ENCODE measurements at places on chromosomes 16 and 17.

DNA sequence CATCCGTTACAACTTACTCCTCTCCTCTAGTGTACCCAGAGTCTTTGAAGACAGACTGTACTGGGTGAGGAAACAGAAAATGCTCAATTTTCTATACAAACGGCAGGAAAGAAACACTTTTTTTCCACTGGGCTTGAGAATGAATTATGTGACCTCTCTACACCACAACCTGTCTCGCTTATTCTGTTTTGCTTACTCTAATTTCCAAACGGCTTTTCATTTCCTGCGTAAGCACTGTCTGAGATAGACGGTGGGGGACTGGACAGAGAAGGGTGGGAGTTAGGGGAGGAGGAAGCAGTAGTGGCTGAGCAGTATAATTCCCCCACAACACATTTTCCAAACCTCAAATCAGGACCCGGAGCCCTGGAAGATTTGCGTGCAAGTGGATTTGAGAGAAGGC, 191.4 kb upstream of the SDK2 start:
- DNase-seq: no peak

DNA sequence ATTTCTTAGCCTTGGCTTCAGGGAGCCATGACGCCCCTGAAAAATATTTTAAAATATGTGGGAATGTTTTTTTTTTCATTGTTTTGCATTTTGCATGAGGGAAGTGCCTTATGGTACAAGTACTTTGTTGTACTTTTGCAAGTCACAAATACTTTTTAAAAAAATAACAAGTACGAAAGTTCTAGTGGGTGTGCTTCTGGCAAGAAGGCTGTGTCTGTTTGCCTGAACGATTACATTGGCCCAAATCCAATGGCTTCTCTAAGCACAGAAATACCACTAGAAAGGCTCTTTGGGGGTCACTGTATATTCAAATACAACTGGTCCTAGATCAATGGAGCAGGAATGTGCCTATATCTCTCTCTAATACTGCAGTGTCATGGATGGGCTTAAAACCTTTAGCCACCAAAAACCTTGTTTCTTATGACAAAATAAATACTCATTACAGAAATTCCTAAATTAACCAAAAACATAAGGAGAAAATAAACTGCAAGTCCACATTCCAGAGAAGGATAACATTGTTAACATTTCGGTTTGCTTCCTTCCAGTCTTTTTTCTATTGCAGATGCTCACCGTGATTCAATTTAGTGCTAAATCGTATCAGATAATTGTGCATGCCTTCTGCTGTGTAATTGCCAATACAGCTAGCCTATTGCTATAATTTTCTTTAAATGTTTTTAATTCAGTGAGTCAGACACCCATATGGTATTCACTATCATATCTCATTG, 97.4 kb downstream of the VAT1L start:
- no peak for DNase-seq

DNA sequence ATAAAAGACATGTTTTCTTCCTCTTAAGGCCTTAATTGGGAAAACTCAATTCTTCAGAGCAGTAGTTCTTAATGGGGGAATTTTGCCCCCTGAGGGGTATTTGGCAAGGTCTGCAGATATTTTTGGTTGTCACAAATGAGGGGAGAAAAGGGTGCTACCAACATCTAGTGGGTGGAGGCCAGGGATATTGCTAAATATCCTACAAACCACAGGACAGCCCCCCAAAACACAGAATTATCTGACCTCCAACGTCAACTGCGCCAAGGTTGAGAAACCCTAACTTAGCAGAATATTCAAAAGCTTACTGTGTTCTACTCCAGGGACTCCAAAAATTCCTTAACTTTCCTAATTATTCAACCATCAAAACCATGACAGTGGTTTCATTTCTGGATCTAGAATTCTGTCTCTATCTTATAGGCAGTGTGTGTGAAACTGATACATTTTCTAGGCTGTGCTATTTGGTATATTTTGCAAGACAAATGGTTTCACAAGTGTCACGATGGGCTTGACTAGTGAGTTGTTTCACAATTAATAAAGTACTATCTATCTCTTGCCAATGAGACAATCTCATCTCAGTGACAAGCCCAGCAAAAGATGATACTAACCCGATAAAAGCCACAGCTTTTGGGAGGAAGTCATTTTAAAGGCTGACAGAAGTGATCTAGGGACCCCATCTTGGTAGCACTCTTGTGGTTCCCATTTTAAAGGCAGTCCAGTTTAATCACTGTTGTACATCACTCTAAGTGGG, 14.7 kb downstream of the TXNDC11 start:
- no peak for DNase-seq

- DNase-seq: no peak
Observed at GRCh38 chr16:66569131-66569530, 2.9 kb downstream of the CMTM1 start.

GRCh38 chr16:74865922-74866598, 91.4 kb upstream of the FA2H start:
- DNase-seq: no peak

GRCh38 chr16:2799205-2799858, 1.1 kb downstream of the PRSS41 start:
- no peak for DNase-seq

DNA sequence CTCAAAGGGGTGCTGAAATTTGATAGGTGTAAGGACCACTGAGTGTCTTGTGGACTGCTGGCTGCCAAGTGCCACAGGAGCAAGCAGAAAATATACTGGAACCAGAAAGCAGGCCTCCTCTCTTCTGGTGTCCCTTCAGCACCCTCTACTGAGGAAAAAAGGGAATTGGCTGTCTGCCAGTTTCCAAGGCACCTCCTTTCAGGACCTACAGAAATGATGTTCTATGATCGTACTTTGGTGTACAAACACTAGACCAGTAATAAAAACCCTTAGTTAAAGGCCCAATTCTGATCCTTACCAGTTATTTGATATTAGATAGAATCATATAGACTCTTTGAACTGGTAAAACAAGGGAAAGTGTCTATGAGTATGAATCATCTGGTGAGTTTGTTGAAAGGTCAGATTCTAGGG, 35.8 kb upstream of the BCAS3 start:
- peak; percentile 48 for DNase-seq

DNA sequence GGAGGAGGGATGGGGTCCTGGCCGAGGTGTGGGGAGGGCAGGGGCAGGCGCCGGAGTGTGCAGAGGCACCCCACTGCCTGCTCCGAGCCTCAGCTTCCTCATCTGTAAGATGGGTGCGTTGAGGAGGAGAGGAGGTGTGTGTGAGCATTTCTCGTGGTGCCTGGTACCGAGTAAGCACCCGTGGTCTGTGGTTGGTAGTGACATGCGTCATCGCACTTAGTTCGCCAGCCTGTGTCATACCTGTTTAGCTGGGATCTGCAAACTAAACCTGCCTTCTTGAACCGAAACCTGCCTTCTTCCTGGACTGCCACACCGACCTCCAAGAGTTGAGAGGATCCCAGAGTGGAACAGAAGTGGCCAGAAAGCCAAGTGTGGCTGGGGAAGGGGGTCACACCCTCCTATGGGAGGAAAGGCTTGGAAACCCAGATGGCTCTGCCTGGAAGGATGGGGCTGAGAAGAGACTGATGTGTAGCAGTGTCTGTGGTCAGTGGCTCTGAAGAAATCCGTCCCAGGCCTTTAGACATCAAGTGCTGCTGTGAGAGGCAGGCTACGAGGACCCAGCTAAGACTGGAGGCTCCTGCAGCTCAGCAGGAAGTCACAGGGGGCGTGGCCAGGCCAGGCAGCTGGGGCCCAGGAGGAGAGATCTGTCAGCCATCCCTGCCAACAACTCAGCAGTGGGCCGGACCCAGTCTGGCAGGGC, 162.6 kb upstream of the PLCG2 start:
- no peak for DNase-seq

DNA sequence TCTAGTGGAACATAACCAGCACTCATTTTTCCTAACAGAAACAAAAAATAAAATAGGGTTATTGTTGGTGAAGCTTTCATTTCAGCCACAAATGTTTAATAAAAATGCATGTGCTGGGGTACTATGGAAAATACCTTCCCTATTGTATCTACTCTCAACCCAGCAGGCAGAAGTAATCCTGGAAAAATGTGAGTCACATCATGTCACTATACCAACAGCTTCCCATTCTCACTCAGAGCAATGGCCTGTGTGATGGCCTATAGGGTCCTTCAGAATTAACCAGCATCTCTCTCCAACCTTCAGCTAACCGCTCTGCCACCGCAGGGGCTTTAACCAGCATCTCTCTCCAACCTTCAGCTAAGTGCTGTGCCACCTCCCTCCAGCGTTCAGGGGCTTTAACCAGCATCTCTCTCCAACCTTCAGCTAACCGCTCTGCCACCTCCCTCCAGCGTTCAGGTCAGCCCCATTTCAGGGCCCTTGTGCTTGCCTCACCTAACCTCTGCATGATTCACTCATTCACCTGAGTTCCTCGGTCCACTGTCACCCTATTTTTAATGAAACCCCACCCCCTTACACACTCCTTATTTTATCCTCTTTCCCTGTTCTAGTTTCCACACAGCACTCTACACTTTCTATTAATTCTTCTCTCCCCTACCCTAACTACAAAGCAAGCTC, 34.0 kb downstream of the UBE2G1 start:
- no peak for DNase-seq

DNA sequence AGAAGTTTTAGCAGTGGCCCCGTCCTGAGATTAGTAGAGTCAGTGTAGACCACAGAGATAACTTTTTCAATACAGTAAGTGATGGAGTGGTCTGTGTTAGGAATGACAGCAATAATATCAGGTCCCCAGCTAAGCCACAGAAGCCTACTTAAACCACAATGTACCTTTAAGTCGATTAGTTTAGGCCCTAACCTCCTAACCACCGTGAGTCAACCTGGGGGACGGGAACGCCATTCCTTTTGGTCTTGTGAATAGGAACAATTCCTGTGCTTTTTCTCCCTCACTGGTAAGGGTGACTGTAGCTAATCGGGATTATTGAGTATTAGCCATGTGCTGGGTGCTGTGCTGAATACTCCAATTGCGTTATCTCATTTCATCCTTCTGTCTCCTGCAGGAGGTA, 14.0 kb downstream of the YPEL2 start:
- no peak for DNase-seq

DNA sequence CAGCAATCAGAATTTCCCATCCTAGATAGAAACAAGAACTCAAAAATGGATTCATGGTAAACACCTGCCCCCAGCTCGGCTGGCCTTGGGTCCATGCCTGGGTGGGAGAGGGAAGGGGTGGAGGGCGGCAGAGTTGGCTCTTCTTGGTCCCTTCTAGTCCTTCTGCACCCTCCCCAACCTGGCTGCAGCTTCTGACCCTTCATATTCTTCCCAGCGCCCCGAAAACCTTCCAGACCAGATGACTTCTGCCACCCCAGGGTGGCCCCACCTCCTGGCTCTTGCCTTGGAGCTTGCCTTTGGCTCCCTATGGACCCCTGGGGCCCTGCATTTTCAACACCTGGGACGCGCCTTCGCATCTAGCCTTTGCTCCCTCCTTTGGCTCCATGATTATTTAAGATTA, 5.4 kb upstream of the GJD3 start:
- DNase-seq: no peak

DNA sequence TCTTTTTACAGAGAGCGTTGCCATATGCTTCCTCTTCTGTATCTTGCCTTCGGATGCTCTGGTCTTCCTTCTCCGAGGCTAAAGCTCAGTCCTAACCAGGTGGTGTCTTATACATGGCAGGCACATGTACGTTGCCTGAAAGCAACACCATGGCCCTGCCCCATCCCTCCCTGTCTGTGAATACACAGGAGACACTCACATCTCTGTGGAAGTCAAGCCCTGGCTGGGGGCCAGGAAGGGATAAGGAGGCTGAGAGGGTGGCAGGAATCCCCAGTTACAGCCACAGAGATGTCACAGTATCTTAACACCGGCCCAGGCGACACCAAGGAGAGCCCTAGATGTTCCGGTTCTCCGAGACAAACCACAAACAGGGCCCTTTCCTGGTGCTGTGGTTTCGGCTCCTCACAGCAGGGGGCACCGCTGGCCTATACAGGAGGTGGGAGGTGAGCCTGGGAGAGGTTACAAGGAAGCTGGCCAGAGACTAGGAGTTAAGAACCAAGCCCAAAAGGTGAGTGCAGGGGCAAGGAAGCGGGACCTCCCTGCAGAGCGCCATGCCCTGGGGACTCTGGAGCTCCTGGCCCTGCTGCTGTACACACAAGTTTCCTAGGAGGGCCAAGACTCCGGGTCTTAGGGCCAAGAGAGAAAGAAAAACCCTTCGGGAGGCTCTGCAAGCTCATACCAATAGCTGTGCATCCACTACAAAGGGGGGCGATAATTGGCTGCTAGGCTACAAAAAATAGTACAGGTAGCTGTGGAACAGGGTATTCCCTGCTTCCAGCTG, 41.7 kb downstream of the SRL start:
- peak; percentile 18 for DNase-seq

- DNase-seq: no peak
Observed at GRCh38 chr17:78267253-78268073, 36.0 kb downstream of the TMEM235 start.

- DNase-seq: peak; percentile 25
Observed at GRCh38 chr17:81959362-81960129, 1.4 kb downstream of the NOTUM start.

GRCh38 chr17:78667741-78668640, 90.8 kb upstream of the DNAH17 start:
- DNase-seq: no peak

DNA sequence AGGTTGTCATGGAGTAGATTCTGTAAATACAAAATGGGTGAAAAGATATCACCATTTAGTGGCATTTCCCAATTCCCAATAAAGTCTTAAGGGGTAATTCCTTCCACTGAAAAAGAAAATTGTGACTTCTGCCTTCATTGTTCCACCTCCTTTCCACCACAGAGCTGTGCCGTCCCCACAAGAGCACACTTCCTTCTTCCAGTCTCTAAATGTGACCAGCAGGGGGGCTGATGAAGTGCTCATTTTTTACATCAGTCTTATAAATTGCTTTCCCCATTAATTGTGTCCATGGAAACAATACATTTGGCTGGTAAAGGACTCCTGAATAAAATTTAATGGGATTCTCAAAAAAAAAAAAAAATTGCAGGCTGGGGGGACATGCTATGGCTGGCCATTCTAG, 260.8 kb upstream of the PSMD7 start:
- no peak for DNase-seq

DNA sequence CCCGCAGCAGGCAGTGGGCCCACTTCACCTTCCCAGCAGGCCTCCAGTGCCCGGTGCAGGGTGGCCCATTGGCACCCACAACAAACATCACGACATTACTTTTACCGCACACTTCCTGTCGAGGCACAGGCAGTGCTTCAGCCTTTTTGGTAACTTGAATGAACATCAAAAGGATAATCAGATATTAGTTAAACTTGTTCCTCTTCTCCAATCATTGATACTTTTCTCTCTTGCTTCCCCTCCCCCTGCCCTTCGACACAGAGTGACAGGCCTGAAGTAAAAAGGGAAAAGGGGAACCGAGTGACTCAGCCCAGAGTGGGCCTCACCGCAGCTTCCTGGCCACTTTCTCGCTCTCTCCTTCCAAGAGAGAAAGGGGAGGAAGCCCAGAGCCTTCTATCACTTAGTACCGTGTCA, 507.0 kb downstream of the MAF start:
- no peak for DNase-seq

DNA sequence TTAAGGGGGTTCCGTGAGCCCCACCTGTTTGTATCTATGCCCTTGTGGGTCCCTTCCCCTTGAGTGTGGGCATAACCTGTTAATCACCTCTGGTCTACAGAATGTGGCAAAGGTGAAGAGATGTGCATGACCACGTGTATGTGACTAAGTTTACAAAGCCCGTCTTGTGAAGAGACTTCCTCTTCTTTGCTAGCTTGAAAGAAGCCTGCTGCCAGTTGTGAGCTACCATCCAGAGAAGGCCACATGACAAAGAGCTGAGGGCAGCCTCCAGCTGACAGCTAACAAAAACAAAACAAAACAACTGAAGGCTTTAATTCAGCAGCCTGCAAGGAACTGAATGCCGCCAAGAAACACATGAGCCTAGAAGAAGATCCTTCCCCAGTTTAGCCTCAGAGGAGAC, 112.0 kb downstream of the AXIN2 start:
- no peak for DNase-seq
